ENCODE measurements at places on chromosomes 1 and 21.

GRCh38 chr1:25917996-25918395, 11.8 kb upstream of the STMN1 start:
- no peak for DNase-seq

GRCh38 chr1:229629261-229629660, 3.2 kb downstream of the URB2 start:
- DNase-seq = no peak

DNA sequence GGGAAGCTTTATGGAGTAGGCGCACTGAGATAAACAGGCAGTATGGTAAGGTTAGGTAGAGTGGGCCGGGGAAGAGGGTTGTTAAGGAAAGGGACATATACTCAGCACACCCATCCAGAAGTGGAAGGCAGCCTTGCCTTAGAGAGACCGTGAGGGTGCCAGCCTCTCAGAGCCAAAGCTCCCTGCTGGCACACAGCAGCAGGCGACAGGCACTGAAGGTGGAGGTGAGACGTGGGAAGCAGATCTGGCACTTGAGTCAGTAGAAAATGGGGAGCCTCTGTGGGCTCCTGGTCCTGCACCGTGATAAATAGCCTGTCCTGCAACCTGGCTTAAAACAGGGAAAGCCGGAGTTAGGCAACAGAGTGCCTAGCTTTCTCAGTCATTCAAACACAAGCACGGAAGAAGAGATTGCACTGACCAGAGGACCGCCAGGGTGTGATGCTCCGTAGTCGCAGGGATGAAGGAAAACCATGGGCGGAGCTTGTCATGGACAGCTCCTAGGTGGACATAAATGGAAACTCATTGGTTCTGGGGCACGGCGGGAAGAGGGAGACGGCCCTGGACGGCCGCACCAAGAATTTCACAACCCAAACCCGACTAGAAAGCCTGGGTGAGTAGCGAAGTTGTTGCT, 15.5 kb downstream of the KCNK1 start:
- no peak for DNase-seq

- no peak for DNase-seq
Measured at GRCh38 chr1:64766429-64766828, 21.6 kb downstream of the RAVER2 start.

- no peak for DNase-seq
Measured at GRCh38 chr21:37566790-37567615, 200.4 kb downstream of the DYRK1A start.

DNA sequence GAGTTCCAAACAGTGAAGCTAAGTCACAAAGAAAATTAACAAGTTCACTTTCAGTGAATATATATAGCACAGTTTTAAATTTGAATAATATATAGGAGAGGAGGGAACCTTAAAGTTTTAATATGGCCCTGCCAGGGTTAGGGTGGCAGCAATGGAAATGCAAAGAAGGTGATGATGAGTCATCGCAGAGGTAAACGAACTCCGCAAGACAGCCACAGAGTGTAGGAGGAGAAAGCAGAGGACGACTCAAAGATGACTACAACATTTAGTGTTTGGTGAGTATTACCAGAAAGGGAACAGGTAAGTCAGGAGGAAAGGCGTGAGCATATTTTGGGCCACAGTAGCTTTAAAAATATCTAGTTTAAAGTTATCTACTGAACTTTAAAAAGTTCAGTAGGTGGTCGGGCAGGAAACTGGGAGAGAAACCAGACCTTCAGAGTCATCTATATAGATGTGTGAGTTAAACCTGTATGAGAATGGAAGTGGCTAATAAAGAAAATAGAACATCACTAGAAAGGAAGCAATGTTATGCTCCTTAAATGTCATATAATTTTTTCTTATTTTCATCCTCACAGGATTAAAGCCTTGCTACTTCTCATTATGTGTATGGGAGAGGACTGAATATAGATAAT, 75.7 kb downstream of the UCHL5 start:
- DNase-seq = no peak

DNA sequence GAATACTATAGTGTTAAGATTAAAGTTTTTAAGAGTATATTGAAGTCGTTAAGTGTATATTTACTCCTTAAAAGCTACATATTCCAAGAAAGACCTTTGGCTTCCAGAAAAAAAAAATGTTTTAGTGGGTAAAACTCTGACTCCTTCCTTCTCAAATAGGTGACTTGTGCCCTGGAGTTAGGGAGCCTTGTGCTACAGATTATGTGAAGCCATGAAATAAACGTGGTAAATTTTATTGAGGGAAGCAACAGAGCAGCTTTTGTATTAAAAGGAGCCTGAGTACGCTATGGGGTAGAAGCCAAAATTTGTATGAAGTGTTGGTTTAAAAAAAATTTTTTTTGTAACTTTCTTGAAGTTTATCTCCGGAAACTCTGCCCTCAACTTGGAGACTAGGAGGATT, 994 bp downstream of the RO60 start:
- DNase-seq = no peak

- no peak for DNase-seq
Measured at GRCh38 chr1:38476111-38476849, 383.3 kb downstream of the RRAGC start.

DNA sequence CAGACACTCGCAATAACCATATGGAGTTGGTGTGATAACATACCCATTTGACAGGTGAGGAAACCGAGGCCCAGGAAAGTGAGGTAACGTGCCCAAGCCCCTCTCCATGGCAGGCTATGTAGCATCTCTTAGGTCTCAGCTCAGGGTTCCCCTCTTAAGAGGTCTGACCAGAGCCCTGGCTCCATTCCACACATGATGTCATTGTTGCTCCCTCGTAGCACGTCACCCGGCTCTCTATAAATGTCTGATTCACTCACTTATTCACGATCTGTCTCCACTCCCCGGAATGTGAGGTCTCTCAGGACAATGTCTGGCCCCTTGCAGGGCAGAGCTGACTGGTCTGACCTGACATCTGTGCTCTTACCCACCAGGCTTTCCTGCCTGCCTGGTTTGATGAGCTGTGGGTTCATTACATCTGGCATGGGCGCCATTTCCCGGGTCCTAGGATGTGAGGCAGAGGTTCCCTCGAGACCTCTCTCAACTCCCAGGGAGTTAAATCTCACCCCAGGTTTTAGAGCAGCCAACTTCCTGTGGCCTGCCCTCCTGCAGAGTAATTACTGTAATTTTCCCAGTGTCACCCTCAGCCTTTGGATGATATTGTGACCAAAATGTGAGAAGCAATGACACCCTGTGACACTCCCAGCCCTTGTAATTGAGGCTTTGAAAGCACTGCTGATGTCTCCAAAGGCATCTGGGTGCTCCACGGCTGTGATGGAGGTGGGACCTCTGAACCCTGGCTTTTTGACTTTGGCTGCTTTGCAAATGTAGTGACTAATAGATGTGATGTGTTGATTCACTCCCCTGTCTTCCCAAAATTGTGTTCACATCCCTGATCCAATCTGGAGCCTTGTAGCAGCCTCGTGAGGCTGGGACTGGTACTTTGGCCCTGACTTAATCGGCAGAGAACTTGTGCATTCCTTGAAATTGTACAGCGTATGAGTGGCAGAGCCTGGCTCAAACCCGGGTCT, 10.6 kb downstream of the ACTL8 start:
- DNase-seq = no peak

GRCh38 chr1:200861937-200862647, 10.7 kb upstream of the GPR25 start:
- no peak for DNase-seq

- no peak for DNase-seq
Measured at GRCh38 chr1:72568113-72568512, 285.8 kb upstream of the NEGR1 start.

DNA sequence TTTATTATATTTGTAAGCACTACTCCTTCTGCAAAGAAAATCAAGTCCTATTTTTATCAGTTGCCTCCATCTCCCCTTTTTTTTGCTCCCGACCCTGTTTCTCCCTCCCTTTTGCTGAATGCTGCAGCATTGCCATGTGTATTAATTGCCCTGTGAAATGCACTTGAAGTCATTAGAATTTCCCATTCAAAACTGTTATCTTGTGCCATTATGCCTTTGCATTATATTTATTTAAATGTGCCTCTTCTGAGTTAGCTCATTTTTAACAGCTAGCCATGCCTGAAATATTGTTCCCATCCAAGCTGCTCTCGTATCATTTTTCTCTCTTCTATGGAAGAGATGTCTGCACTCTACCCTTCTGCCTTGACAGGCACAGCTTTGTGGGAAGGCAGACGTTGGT, 404.0 kb upstream of the PLXNA2 start:
- no peak for DNase-seq

DNA sequence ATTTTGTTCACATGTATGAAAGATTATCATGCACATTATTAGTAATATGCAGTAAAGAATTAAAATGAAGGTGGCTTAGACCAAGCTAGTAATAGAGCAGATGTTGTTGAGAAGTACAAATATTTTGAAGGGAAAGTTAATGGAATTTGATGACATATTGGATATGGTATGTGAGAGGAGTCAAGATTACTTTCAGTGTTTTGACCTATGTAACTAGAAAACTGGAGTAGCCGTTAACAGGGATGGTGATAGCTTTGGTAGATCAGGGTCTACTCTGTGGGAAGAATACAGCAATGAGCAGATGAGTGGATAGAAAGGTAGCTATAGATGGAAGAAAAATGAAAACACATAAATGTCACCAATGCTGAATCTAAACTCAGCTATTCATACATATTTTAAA, 163.2 kb upstream of the LRRC7 start:
- DNase-seq = no peak

GRCh38 chr21:33834801-33835500, 80.7 kb downstream of the ATP5PO start:
- DNase-seq = no peak

GRCh38 chr1:15700508-15700907, 16.4 kb downstream of the PLEKHM2 start:
- DNase-seq = no peak

- no peak for DNase-seq
Measured at GRCh38 chr1:71083271-71083670, 2.4 kb upstream of the ZRANB2 start.

DNA sequence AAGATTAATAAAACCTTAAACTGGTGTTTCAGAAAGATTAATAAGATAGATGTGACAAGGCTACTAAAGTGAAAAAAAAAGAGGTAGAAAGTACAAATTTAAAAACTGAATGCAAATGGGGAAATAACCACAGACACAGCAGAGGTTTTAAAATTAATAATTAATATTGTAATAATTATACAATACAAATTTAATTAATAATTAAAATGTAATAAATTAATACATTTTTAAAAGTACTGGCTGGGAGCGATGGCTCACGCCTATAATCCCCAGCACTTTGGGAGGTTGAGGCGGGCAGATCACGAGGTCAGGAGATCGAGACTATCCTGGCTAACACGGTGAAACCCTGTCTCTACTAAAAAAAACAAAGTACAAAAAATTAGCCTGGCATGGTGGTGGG, 26.8 kb downstream of the CD2 start:
- no peak for DNase-seq

DNA sequence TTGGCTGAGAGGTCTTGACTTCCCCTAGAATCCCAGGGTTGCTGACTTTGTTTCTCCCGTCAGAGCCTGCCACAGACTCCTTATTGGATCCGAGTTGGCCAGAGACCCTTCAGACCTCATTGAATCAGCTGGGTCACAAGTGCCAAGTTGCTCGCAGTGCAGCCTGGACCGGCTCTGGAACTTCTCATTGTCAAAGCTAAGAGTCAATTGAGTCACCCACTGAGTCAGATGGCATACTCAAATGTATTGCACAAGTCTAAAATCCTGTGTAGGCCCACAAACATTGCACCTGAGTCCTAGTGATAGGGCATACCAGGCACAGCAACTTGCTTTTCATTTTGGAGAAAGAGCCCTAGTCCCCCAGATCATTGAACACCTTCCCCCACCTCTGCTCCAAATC, 20.4 kb upstream of the SCAF4 start:
- DNase-seq = no peak

GRCh38 chr1:22868331-22868730, 104.3 kb downstream of the LACTBL1 start:
- no peak for DNase-seq

DNA sequence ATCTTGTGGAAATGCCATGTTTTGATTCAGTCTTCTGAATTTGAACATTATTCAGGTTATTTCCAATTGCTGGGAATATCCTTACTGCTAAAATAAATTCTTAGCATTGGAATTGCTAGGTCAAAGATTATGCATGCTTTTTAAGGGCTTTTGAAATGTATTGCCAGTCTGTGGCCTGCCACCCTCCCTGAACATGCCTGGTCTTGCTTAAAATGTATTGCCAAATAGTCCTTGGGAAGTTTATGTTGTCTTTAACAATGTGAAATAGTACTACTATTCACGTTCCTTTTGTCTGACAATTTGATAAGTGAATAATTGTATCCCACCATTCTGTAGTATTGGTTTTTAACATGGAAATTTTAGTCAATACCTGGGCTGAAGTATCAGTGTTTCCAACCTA, 13.6 kb downstream of the TARDBP start:
- no peak for DNase-seq

DNA sequence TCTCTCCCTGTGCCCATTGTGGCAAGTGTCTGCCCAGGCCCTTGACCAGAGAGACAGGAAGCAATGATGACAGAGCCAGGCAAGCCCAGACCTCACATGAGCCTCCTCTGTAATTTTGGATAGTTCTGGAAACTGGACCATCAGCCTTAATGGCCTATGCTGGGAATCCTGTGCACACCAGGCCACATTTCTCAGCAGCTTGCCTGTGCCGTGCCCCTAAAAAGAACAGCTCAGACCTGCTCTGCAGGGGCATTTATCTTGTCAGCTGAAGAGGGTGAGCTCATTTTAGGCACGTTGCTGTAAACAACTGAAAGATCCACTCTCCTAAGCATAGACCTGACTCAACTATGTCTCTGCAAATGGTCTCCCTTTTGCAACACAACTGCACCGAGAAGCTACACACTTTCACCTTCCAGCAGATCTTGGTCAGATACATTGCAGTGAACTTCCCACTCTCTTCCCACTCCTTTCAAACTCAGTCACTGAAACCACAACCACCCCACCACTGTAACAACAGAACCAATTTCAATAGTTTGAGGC, 53.5 kb upstream of the BACH1 start:
- no peak for DNase-seq

DNA sequence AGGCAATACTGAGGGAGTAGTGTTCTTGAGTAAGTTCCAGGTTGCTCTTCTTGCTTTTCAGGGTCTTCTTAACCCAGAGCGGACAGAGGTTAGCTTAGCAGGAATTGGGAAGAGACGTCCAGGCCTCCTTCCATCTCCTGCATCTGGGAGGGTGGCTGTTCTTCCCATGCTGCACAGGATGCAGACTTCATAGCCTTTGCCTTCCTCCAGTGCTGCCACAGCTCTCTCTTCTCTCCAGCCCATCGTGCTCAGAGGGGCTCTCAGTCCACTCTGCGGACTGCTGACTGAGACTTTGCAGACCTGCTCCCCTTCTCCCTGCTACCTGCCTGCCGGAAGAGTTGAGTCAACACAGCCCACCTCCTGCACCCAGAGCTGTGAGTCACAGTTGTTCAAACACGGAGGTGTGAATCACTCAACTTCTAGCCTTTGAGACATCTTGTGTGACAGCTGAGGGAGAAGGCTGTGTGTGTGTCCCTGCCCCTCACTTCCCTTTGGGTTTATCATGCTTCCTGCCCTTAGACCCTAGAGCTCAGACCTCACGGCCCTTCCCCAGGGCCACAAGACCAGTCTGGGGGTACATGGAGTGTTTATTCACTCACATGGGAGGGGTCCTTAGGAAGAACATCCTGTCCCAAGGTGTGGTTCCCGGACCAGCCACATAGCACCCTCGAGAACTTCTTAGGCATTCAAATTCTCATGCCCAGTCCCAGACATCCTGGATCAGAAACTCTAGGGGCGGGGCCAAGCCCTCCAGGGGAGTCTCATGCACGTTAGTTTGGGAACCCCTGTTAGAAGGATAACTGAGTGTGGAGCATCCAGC, 158.3 kb upstream of the CACNA1E start:
- peak; percentile 41 for DNase-seq
